Kidney (tissue), 22 donors: ENCODE measurements at places on chromosomes 5 and 9. TPM values are rescaled to one million over a fixed set of nuclear protein-coding genes. Genes with fewer than 3 reads are reported as not detected.
A peak's percentile ranks its signal among the peaks of the same experiment; 100 is the strongest.

DNA sequence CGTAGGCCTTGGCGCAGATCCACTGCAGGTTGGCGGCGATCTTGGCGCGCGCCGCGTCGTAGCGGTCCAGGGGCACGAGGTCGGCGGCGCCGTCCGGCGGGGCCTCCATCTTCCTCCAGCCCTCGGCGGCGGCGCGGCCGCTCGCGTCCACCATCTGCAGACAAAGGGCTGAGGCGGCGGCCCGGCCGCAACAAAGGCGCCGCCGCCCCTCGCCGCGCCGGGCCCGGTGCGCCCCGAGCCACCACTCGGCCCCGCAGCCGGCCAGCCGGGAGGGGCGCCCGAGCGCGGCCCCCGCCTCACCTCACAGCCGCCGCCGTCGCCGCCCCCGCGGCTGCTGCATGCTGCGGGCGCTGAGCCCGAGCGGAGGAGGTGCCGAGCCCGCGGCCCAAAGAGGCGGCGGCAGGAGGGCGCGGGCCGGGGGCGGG, 328 bp downstream of the CAMSAP1 start:
- peaks cover 20% of the 10 kb centered on the region for H3K4me1 ChIP-seq
- peak; percentile 61 for DNase-seq
- no peaks in the 10 kb centered on the region for H3K36me3 ChIP-seq
- no peak overlapping the region for H3K4me3 ChIP-seq
- no peak overlapping the region for H3K27ac ChIP-seq
- no peaks in the 10 kb centered on the region for H3K27me3 ChIP-seq

GRCh38 chr9:91515074-91515687, 91.5 kb upstream of the NFIL3 start:
- no peak overlapping the region for H3K27ac ChIP-seq
- no peak for DNase-seq
- no peaks in the 10 kb centered on the region for H3K4me1 ChIP-seq
- H3K27me3 ChIP-seq = no peaks in the 10 kb centered on the region
- no peaks in the 10 kb centered on the region for H3K36me3 ChIP-seq

Gene CTXN3
- 0.35 TPM for total RNA-seq

Gene EFNA5
- total RNA-seq = 54.4 TPM

Gene ARHGEF37
- total RNA-seq = 21.8 TPM
